ENCODE measurements at places on chromosomes 2 and 18. TPM values are rescaled to one million over a fixed set of nuclear protein-coding genes. Genes with fewer than 3 reads are reported as not detected.

The PDE6D gene
- 18.5 TPM for total RNA-seq

The CIB4 gene
- not detected for total RNA-seq

The IL1B gene
- 3.5 TPM for total RNA-seq

The PID1 gene
- total RNA-seq = 25.8 TPM

The MYL1 gene
- total RNA-seq = 0.42 TPM

The KLHL14 gene
- total RNA-seq = 0.29 TPM

DNA sequence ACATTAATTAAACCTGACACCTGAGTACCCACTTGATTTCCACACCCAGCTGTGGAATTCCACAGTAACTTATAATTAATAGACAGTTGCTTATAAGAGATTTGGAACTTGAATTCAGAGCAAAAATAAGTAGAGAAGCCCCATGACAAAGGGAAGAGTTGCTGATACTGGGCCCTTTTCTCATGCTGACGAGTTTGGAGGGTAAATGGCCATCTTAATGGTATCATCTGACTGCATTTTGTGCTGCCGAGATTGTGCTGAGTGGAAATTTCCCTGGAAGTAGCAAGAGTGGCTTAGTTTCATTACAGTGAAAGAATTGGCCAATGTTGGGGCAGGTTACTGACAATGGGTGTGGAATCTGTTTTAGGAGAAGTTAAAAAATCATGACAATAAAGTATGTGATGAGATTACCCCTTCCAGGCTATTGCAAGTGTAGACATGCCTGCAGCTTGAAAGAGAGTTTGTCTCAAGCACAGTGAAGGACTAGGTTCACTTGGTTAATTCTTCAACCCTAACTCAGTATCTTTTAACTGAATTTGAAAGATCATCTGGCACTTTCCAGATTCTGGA is 49.9 kb downstream of the VSNL1 start:
- DNase-seq = no peak

- DNase-seq = no peak
Measured at GRCh38 chr2:25597881-25598280, 75.5 kb downstream of the DTNB start.

DNA sequence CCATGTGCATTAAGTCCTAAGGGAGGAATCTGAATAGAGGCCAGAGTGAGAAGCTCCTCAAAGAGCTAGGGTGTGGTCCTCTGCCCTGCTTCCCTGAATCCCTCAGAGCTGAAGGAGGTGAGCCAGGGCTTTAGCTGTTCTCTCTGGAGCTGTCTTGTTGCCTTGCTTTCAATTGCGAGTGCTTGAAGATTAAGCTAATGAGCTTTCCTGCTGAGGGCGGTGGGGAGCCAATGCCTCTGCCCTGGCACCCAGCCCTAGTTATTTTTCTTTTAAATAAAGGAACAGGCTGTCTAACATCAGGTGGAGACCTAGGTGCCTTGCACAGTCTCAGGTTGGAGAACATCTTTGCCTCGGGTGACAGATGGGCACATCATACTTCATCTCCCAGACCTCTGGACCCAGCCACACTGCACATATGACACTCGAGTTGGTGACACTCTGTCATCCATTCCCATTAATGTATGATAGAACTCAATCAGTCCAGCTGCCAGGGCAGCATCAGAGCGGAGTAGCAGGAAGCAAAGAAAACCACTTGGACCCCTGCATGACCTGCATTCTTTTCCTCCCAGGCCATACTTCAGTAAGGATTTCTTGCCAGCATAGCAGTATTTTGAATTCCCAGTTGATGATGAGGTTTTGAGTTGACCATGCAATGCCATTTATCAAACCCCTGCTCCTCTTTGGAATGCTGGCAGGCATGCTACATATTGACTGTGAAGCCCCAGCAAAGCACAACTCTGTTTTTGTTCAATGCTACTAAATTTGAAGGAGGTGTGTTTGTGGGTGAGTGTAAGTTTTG is 292.7 kb downstream of the RNF144A start:
- no peak for DNase-seq

DNA sequence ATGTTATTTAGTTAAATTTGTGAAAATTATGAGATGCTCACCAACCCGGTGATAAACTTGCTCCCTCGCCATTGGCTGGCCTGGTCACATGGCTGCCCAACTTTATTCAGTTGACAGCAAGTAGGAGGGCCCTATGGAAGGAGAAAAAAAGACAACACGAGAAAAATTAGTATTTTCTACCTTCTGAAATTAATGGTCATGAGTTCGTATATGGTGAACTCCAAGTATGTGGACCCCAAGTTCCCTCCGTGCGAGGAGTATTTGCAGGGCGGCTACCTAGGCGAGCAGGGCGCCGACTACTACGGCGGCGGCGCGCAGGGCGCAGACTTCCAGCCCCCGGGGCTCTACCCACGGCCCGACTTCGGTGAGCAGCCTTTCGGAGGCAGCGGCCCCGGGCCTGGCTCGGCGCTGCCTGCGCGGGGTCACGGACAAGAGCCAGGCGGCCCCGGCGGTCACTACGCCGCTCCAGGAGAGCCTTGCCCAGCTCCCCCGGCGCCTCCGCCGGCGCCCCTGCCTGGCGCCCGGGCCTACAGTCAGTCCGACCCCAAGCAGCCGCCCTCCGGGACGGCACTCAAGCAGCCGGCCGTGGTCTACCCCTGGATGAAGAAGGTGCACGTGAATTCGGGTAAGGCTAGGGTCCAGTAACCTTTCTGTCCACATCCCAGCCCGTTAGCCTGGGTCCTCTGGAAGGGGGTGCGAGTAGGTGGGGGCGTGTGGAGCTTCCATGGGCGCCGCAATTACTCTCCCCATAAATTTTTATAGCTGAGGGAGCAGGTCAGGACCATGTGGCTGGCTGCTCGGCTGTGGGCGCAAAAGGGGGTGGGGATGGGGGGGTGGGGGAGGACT is at the start of gene HOXD4:
Gene HOXD4, plus strand, starts transcription at position 109 of the 846 bp plus-strand sequence. Its CDS starts 84 bp downstream, at position 193.
- DNase-seq = no peak

DNA sequence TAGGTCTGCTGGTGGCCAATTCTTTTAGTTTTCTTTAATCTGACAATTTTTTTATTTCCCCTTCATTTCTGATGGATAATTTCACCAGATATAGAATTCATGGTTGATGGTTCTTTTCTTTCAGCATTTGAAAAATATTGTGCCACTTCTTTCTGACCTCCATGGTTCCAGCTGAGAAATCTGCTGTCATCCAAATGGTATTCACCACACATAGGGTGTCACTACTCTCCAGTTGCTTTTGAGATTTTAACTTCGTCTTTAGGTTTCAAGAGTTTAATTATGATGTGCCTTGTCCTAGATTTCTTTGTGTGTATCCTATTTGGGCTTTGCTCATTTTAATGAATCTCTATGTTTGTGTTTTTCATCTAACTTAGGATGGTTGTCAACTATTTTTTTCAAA is 488.6 kb upstream of the HS6ST1 start:
- no peak for DNase-seq

GRCh38 chr2:120450196-120450820 is 104.4 kb downstream of the INHBB start:
- no peak for DNase-seq

DNA sequence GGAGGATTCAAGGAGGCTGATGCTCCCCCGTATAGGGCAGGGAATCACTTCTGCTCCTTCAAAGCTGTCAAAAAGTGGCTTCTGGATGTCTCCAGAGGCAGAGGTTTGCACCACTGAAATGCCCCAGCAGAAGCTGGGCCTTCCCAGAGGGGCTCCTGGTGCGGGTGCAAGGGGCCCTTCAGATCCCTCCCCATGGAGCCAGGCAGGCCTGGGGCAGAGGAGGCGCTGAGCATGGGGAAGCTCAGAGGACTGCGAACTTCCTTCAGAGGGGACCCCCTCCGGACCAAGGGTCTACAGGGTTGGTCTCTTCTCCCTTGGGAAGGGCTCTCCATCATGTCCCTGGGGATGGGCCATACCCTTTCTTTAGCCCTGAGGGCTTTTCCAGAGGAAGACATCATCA is 341.2 kb downstream of the DYSF start:
- DNase-seq = no peak

DNA sequence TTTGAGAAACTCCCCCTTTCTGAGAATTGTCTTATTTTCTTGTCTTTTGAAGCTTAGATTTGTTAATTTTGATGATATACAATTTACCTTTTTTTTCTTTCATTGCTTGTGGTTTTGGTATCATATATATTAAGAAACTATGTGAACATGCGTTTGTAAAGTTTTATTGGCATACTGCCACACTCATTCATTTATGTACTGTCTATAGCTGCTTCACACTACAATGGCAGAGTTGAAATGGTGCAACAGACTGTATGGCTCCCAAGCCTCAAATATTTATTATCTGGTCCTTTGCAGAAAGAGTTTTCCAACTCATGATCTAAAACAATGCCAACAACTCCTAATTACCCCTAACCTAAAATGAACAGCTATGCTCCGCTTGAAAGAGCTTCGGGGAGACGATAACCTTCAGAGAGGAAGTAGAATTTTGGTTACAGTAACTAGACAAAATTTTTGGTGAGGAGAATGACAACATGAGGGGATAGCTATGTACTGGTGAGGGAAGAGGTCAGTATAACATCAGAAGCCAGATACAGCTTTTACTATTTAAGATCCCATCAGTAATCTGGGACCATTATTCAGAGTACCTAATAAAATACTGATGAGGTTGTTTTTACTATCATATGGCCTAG is 16.1 kb downstream of the PPP3R1 start:
- no peak for DNase-seq

GRCh38 chr2:175169191-175169590 is 1.2 kb upstream of the ATF2 start:
- no peak for DNase-seq

DNA sequence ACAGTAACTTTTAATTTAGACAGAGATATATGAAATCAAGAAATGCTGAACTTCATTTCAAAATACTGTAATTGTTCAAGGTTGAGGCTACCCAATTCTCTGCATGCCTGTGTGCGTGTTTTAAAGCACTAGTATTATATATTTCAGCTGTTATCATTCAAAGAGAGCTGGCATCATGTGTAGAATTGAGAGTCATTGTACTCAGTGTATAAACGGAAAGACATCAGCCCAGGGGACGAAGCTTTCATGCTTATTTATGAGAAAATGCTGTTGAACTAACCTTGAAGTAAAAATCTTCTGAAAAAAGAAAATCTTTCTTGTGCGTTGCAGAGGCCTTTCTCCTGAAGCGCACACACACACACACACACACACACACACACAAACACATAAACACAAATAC is 48.4 kb downstream of the MYCN start:
- DNase-seq = no peak

GRCh38 chr2:54704238-54704637 is 19.2 kb upstream of the EML6 start:
- DNase-seq = no peak

DNA sequence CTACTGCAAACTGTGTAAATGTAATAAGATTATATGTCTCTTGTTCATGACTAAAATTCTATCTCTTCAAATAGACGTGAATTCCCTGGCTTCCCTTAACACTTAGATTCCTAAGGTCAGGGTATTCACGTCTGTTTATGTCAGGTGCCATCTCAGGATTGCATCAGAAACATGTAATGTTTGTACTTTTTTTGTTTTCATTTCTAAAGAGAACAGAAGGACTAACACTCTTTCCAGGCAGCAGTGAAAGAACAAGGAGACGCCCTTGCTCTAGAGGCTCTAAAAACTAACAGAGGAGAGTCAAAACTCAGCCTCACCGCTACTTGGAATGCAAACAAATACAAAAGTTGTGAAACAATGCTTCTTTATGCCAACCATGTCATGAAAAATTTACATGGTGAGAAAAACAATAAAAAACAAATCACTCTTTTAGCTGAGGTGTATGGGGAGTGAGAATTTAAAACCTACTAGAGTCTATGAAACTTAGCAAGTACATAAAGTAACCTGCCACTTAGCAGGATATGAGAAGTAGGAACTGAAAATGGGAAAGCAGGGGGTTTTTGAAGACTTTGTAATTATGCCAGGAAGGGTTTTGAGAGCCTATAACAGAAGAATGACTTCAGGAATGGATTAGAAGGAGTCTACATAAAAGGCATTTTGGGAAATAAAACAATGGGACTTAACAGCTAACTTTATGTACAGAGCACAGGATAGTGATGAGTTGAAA is 522.7 kb downstream of the THSD7B start:
- DNase-seq = no peak

DNA sequence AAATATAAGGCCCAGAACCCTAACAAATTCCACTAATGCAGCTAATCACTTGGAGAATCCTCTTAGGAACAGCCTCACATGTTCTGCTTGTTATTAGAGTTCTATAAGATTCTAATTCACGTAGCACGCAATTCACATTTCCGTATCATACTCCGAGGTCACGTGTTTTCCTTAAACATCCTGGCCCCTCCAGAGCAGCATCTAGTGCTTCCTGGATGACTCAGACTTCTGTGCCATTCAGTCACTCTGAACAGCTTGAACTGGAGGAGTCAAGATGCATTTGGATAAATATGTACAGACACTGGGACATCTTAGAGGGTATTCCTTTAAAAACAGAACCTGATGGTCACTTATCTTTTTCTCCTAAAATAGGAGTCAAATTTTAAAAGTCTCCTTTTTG is 156.5 kb downstream of the MYO5B start:
- DNase-seq = no peak

Data from ureter (tissue), 1 donor.